Suppressor macrophage treated with lipopolysaccharide for 4 hours (primary cell): ENCODE measurements at places on chromosomes 2 and 18.

DNA sequence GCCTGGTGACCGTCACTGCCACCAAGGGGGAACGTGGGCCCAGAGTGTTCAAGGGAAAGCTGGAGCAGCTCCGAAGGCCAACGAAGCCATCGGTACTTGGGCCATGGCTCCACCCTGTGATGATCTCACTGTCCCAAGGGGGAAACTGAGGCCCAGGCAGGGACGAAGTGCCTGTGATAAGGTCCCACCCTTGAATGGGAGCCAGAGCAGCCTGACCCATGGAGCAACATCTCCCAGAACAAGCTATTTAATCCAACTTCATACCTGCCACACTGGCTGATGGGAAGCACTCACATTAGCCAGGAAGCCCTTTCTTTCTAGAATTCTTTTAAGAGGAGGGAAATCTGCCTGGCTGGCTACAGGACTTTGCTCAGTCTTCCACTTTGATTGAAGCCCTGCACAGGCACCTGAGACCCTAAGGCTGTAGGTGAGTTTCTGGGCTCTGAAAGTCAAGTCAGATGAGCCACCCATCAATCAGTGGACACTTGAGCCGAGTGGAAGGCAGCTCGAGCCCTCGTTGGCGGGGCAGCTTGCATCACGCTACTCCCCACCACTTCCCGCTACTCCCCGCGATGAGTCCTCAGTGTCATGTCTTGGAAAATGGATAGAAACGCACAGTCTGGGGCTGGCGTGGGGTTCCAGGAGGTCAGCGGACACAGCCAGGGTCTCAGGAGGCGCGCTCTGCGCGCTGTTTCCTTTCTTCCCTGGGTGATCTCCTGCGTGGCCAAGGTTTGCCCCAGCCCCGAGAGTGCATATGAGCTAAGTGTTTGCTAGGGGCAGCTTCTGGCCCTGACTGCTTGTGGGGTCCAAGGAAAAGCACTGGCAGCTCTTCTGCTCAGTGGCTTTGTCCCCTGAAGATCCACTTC is 2.5 kb upstream of the HS6ST1 start:
- no peak for DNase-seq

DNA sequence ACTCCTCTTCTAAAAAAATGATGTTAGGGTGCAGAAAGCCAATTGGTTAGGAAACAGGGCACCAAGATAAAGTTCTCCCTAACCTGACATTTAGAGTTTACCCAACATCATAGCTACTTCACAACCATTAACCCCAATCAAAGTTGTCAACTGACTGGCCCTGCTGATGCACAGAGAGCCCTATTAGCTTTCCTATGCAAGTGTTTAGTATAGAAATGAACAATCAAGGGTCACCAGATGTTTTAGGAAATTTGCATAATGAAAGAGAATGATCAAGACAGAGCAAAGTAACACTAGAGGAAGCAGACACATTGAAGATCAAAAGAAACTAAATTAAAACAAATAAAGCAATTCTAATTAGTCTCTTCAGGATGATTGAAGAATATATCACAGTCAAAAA is 64.2 kb upstream of the DCC start:
- DNase-seq = no peak

GRCh38 chr2:69559442-69560146 is 83.9 kb downstream of the AAK1 start:
- DNase-seq = peak; percentile 77

GRCh38 chr2:67918471-67918870 is 144.3 kb downstream of the C1D start:
- DNase-seq = no peak

GRCh38 chr2:144415386-144415785 is 104.5 kb downstream of the ZEB2 start:
- peak; percentile 69 for DNase-seq

DNA sequence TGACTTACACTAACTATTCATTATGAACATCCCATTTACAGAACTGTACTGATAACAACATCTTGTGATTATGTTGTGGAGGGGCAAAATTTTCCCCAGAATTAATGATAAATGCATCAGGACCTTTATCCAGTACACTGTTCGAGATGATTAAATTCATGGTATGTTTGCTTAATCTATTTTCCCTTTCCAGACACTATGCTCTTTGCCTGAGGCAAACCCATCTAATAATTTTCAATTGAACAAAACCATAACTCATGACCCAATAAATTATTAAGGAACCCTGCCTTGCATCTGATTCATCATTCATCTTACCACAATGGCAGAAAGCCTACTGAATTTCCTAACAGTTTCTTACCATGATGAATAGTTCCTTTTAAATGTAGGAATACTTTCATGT is 385.0 kb downstream of the DSEL start:
- no peak for DNase-seq

DNA sequence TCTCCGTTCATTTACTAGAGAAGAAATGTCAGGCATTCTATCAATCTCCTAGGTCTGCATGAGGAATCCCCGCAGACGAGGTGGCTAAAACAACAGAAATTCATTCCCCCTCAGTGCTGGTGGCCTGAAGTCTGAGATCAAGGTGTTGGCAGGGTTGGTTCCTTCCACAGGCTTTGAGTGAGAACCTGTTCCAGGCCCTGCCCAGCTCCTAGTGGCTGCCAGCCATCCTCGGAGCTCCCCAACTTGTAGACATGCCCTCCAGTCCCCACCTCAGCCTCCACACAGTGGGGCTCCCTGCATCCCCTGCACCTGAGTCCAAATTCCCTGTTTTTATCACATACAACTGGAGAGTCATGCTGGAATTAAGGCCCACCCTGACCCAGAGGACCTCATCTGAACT is 145.3 kb upstream of the ALKAL2 start:
- DNase-seq = no peak

GRCh38 chr2:27485496-27485895 is 4.0 kb downstream of the IFT172 start:
- no peak for DNase-seq

GRCh38 chr2:71944183-71944550 is 203.5 kb downstream of the CYP26B1 start:
- no peak for DNase-seq

GRCh38 chr2:84878896-84879583 is 1.8 kb downstream of the TRABD2A start:
- DNase-seq = no peak

DNA sequence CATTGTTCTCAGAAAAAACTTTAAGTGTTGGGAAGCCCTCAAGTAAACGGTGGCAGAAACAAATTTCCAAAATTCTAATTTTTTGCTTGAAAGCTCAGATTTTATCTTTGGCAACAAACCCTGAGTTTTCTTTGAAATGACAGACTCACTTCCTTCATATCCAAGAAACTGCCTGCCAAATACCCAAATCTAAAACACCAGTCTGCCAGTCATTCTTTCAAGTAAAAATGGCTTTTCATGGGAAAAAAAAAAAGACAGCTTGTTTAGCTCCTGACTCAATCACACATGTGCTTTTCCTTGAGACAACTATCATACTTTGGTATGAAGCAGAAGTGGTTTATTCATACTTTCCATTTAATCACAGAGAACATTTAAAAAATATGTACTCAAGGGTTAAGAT is 40.6 kb upstream of the CSRNP3 start:
- no peak for DNase-seq

GRCh38 chr2:26469092-26469710 is 8.7 kb downstream of the OTOF start:
- peak; percentile 91 for DNase-seq

- no peak for DNase-seq
Measured at GRCh38 chr2:71943238-71944182, 204.2 kb downstream of the CYP26B1 start.
